ENCODE measurements at places on chromosomes 6 and 20.

- DNase-seq = no peak
Measured at GRCh38 chr6:152532556-152533422, 104.4 kb downstream of the SYNE1 start.

DNA sequence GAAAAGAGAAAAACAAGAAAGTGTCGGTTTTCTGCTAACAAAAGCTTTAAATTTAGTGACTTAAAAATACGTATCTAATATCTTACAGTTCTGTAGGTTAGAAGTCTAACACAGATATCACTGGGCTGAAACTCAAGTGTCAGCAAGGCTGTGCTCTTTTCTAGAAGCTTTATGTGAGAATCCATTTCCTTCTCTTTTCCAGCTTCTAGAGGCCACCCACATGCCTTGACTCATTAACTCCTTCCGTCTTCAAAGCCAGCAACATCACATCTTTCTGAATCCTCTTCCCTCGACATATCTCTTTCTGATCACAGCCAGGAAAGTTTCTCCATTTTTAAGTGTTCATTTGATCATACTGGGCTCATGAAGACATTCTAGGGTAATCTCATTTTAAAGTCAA, 262.0 kb downstream of the MAFB start:
- DNase-seq = no peak

- DNase-seq = peak; percentile 73
Measured at GRCh38 chr6:148027201-148027600, 315.4 kb upstream of the SASH1 start.

DNA sequence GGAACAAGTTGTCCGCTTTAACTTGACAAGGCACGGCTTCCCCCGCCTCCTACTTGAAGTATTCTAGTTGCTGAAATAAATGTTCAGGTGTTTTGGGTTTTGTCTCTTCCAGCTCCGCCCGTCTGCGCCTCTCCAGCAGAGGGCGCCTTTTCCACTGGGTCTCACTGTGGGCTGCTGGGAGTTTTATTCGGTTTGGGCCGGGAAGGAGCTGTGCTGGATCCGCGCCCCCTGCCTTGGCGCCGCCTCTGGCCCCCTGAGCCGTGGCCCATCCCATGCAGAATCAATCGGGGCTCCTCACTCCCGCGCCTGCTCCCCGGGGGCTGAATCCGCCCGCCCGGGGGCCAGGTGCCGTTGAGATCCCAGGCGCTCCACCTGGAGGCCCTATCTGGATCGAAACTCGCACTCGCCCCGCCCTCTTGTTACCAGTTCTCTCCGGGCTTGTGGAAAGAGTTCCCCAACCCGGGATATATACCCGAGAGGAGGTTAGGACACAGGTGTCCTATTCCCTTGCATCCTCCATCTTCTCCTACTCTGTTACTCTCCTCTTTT, 51.0 kb upstream of the TCF21 start:
- DNase-seq = peak; percentile 85

DNA sequence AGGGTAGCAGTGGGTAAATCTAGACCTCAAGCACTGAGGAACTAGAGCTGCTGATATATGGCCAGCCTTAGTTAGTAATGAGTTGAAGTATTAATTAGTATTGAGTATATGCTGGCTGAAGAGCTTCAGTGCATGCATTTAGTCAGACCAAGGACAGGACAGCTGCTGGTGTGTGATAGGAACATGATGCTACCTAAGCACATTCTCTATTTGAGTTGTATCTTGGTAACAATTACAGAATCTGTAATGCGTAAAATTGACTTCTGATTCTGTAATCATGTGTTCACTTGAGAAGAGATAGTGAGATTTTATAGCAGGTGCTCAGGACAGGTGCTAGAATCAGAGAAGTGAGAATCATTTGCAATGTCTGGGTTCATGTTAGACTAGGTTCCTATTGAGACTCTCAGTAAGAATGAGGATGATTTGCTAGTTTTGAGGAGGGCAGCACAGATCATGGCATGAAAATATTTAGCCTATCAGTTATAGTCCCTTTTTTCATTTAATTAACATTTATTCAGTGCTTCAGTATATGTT, 369.4 kb upstream of the HS3ST5 start:
- DNase-seq = no peak

DNA sequence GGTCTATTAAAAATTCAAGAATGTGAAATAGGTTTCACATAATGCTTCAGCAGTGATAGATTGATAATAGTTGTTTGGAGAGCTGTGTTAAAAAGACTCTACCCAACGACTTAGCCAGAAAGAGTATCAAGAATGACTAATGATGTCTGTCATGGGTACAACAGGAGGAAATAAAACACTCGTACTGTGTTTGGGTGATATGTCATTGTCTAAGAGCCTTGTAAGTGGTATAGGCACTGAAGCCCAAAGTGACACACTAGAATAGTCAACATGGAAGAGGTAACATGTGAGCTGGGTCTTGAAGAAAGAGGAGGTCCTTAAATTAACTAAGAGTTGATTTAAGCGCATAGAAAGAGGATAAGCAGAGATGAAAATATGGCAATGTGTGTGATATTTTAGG, 471.8 kb upstream of the MAN1A1 start:
- no peak for DNase-seq

GRCh38 chr6:106754215-106754614, 124.8 kb downstream of the QRSL1 start:
- DNase-seq = no peak

DNA sequence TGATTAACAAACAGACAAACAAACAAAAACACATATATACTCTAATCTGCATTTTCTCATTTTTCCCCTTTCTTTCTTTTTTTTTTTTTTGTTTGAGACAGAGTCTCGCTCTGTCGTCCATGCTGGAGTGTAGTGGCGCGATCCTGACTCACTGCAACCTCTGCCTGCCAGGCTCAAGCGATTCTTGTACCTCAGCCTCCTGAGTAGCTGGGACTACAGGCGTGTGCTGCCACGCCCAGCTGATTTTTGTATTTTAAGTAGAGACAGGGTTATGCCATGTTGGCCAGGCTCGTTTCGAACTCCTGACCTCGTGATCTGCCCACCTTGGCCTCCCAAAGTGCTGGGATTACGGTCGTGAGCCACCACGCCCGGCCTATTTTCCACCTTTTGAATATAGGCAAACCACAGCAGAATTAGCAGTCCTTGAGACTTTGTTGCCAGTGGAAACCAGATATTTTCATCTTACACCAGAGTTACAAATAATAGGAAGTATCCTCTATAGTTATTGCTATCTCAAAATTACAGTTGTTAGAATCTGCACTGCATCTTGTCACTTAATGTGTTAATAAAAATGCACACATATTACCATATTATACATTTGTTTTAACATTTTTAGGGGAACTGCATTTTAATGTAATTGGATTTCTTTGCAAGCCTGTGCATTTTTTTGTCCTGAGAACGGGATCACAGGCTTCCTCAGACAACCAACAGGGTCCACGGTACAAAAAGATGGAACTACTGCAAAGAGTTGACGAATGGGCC, 208.2 kb upstream of the ZNF217 start:
- no peak for DNase-seq

DNA sequence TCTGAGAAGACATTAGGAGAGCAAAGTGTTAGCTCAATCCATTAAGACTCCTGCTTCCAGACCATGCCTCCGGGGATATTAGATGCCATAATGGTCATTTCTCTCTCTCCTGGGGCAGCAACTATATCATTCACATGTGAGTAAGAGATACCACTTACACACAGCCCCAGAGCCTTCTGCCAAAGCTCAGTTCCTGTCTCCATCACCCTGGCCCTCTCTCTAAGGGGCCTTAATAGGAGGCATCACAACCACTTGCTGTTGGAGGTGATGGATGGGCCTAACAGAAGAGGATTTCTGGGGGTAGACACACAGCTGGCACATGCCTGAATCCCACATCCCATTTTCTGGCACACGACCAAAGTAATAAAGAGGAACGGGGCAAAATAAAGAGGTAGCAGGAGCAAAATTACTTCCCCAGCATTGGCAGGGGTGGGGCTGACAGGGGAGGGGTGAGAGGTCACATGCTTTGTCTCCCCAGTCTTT, 34.0 kb upstream of the VSTM2L start:
- DNase-seq = no peak

- DNase-seq = no peak
Measured at GRCh38 chr6:156164701-156165452, 612.3 kb upstream of the ARID1B start.

GRCh38 chr6:53287336-53288225, 61.2 kb downstream of the ELOVL5 start:
- no peak for DNase-seq

DNA sequence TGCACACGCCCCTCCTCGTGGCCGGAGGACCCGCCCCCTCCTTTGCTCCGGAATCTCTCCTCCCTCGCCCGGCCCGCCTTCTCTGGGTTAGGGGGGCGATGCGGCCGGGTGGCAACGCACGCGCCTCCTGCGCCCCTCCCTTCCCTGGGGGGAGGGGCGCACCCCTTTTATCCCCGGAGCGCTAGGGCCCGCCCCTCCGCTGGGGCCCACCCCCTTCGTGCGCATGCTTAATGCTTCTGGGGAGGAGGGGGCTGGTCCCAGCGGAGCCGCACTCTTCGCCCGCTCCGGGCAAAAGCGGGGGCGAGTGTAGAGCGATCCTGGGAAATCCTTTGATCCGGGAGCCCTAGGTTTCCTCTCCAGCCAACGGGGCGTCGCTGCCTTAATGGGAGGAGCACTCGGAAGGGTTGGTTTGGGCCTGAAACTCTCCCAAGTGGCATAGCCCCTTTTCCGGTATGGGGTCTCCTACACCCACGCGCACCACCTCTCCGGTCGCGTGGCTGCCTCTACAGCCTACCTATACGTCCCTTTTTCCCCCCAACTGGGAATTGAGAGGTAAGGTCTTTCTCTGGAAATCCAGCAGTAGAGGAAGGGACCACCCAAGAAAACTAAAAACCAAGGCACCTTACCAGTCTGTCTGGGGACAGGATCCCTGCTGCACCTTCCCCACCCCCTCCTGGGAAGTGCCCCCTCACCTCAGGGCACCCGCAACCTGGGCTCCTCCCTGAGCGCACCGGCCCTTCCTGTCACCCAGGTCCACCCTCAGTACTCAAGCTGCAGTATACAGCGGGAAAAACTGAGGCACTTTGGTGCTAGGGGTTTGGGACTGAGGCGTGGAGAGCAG, 2.1 kb downstream of the SOX12 start:
- DNase-seq = peak; percentile 85

- no peak for DNase-seq
Measured at GRCh38 chr20:12077875-12078274, 160.2 kb downstream of the BTBD3 start.

- no peak for DNase-seq
Measured at GRCh38 chr20:41133709-41134361, 3.5 kb upstream of the PLCG1 start.

DNA sequence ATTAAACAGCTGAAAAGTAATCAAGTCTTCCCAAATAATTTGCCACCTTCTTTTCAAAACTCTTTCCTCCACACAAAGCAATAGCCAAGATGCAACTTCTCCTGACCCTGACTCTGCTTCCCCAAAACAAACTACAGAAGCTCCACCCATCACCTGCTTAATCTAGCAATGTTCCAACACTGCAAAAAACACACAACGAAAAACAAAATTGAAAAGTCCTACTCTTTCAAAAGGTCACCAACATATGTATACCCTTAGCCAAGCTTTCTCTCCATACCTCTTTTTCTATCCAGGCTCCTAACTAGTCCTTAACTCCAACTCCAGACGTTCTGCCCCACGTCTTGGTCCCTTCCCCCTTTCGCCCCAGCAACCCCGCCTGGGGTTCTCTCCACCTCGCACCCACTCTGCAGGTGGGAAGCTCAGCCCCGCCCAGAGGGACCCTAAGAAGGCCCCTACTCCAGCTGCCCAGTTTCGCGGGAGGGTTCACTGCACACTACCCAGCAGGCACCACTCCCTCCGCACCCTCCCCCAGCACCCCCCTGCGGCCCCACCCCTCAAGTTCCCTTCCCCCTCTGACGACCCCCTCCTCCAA, 717 bp downstream of the CSNK2A1 start:
- no peak for DNase-seq

DNA sequence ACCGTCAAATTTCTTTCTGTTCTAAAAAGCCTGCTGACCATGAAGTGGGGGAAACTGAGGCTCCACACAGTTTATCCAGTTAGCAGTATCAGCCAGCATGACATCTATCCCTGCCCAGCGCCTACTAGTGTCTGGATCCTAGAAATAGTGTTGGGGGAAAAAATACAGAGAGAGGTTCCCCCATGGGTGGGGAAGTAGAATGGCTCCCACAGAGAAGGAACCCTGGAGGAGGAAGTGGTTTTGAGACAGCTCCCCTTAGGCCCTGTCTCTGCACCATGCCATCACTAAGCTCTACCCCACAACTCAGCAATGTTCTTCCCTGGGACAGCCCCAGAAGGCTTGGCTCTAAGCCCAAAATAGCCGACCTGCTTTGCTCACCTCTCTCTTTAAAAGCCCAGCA, 153.4 kb downstream of the MBOAT1 start:
- DNase-seq = no peak

DNA sequence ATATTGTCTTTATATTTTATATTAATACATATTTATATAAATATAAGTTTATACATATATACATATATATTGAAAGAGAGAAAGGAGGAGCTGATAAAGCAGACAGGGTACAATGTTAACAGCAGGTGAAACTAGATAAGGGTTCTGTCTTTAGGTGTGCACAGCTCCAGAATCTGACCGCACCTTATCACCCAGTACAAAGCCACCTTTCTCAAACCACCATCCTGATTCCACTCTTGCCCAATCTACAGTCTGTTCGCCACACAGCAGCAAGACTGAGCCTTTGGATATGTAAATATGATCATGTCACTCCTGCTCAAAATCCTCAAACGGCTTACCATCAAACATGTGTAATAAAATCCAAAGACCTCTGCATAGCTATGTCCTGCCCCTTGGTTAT, 34.7 kb upstream of the ASCC3 start:
- DNase-seq = no peak

GRCh38 chr6:79201143-79201542, 33.3 kb downstream of the HMGN3 start:
- DNase-seq = no peak

- no peak for DNase-seq
Measured at GRCh38 chr20:31894980-31895675, 24.7 kb downstream of the TTLL9 start.

GRCh38 chr6:37051138-37052026, 45.9 kb downstream of the FGD2 start:
- peak; percentile 58 for DNase-seq

DNA sequence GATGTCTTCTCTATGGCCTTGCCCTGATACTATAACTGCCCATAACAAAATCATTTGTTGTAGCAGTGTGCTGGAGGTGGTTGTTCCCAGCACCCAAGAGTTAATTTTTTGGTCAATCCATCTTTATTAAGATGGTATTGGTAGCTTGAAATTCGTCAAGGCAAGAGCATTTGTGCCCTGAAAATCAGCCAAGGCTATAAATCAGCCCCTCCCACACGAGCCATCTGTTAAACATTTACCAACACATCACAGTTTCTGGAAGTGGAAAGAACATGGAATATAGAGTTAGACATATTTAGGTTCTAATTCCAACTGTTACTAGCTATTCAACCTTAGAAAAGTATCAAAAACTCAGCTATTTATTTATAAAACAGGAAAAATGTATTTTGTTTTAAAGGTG, 888.4 kb upstream of the GJE1 start:
- no peak for DNase-seq

DNA sequence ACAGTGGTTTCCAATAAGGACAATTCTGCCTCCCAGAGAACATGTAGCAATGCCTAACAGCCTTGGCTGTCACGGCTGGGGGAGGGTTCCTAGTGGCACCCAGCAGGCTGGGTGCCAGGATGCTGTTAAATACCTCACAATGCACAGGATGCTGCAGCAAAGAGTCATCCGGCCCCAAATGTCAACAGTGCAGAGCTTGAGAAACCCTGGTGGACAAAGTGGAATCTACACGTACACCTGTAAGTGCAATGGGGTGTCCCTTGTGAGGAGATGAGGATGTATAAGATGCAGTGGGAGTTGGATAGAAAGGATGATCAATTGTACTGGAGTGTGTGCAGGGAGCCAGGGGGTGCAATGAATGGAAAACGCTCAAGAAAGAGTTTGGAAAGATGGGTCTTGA, 142.4 kb downstream of the FNDC1 start:
- DNase-seq = no peak
